Thoracic aorta (tissue), 2 donors: ENCODE measurements at places on chromosomes 13 and 19.

- H3K4me1 ChIP-seq = no peaks in the 10 kb centered on the region
- H3K4me3 ChIP-seq = no peak overlapping the region
- H3K36me3 ChIP-seq = peaks cover 4% of the 10 kb centered on the region
Observed at GRCh38 chr19:964761-965694, 19.1 kb upstream of the WDR18 start.

DNA sequence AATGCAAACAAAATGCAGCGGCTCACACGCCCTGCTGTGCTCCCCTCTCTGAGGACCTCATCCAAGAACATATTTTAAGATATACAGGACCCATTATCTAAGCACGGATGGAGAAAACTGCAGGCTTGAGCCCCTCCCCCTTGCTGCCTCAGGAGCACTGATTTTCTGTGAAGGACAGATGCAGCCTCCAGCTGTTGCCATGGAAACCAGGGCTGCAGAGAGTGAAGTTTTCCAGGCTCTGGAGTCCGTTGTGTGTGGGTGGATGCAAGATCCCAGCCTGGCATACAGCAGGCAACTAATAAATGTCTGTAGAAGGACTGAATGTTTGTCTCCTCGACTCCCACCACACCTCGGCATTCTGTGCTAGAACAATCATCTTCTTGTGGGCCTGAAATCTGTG lies 105.6 kb upstream of the PEG3 start:
- no peaks in the 10 kb centered on the region for H3K36me3 ChIP-seq
- no peak overlapping the region for H3K27ac ChIP-seq
- no peak for DNase-seq
- no peaks in the 10 kb centered on the region for H3K27me3 ChIP-seq
- no peak overlapping the region for H3K4me3 ChIP-seq

- no peaks in the 10 kb centered on the region for H3K4me1 ChIP-seq
- no peak overlapping the region for H3K27ac ChIP-seq
- H3K4me3 ChIP-seq = no peak overlapping the region
- no peaks in the 10 kb centered on the region for H3K36me3 ChIP-seq
- no peak for DNase-seq
- H3K27me3 ChIP-seq = no peaks in the 10 kb centered on the region
Observed at GRCh38 chr13:64074971-64075474, 2659.4 kb upstream of the PCDH20 start.

DNA sequence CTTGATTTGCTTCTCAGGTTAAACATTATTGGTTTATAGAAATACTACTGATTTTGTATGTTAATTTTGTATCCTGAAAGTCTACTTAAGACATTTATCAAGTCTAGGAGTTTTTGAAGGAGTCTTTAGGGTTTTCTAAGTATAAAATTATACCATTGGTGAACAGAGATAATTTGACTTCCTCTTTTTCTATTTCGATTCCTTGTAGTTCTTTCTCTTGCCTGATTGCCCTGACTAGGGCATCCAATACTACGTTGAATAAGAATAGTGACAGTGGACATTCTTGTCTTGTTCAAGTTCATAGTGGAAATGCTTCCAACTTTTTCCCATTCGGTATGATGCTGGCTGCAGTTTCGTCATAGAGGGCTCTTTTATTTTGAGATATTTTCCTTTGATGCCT lies 807.5 kb upstream of the SLC10A2 start:
- no peaks in the 10 kb centered on the region for H3K4me1 ChIP-seq
- H3K27me3 ChIP-seq = no peaks in the 10 kb centered on the region
- DNase-seq = no peak
